Central memory CD4-positive, alpha-beta T cell (primary cell): ENCODE measurements at places on chromosomes 2 and 18.

DNA sequence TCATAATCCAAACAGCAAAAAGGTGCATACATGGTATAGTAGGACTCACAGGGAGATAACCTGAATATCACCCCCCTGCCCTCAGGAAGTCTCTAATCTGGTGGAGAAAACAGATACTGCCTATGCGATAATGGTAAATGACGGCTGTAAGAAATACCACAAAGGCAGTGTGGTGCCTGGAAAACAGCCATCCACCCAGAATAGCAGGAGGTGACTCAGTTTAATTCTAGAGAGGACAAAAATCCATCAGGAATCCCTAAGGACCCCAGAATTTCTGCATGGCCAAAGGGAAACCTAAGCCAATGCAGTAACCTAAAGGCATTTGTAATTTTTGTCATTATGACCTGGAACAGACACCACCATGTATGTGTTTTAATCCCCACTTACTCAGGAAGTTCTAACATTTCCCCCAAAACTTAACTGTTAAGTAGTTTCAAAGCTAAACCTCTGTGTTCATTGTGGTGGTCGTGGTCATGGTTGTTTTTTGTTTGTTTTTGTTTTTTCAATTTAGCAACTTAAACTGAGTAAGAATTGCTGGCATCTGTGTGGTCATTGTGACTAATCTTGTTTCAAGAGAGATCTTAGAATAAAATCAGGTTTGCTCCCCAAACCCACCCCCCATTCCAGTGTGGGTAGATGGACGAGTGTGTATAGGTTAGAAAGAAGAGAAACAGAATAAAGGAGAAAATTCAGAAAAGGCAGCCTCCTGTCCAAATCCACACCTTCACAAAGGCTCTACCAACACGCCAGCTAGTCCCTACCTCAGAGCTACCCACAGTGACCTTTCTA, 121.5 kb upstream of the CDCA7 start:
- no peak for DNase-seq

DNA sequence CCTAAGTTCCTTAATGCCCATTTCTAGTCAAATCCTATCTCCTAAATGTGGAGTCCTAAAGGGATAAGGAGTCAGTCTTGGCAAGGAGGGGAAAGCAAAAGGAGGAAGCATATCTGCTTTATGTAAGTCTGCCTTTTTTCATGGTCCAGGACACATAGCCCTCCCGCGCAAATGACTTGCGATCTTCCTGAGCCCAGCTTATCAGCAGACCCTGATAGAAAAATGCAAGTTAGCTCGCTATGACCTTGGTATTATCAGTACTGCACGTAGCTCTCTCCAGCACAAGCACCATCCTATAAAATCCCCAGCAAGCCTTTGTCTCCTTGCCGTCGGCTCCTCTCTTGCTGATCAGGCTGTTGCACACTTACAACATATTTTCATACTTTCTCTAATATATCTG, 281.4 kb upstream of the KCNH7 start:
- DNase-seq = no peak

DNA sequence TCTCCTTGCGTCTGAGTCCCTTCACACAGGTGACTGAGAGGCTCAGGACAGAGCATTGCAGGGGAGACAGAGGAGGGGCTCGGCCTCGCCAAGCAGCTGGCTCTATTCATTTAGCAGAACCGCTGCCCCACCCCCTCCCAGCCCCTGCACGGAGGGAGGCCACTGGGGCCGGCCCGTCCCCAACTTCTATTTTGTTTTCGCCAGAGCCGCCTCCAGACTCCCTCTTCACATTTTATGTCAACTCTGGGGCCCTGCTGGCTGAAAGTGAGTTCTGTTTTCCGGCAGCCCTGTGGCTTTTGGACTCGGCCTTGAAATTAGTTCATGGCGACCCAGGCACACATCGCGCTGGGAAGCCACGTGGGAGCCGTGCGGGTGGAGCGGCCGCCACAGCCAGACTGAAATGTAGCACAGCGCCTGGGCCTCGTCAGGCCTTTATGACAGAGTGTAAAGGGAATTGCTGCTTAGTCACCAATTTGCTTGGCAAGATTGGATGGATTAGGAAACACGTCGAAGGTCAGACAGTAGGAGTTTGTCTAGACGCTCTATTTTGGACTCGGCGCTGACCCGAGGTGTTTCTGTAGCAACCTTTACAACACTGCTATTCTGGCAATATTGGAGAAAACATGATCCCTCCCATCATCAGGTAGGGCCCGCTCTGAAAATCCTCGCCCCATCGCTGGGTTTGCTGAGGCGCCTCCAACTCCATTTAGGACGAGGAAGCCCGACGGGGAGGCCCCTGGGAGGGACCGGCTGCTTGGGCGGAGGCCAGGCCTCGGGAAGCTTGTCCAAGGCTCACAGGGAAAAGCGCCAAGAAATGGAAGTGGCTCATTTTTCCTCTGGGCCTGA, 90.7 kb upstream of the CTDP1 start:
- no peak for DNase-seq

DNA sequence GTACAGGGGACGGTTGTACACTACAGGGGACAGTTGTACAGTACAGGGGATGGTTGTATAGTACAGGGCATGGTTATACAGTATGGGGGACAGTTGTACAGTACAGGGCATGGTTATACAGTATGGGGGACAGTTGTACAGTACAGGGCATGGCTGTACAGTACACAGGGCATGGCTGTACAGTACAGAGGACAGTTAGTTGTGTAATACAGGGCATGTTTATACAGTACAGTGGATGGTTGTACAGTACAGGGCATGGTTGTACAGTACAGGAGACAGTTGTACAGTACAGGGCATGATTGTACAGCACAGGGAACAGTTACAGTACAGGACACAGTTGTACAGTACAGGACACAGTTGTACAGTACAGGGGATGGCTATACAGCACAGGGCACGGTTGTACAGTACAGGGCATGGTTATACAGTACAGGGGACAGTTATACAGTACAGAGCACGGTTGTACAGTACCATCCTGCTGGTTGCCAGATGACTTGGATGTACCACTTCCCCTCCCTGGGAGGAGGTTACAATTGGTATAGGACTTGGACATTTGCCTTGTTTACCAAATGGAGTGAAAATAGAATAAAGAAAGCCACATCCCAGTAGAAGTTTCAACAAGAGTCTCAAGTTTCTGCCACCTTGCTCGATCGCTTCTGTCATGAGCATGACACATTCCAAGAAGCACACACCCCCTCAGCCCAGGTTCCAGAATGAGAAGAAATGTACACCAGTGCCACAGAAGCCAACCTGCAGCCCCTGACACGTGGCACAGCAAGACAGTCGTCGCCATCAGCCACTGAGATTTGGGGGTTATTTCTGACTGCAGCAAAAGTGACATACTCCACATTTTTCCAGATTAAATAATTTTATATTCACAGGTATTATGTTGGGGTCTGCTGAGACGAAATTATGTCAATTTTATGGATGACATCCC, 16.0 kb downstream of the CYRIA start:
- DNase-seq = no peak

- DNase-seq = no peak
Observed at GRCh38 chr2:176076063-176076462, 7.7 kb downstream of the EVX2 start.

DNA sequence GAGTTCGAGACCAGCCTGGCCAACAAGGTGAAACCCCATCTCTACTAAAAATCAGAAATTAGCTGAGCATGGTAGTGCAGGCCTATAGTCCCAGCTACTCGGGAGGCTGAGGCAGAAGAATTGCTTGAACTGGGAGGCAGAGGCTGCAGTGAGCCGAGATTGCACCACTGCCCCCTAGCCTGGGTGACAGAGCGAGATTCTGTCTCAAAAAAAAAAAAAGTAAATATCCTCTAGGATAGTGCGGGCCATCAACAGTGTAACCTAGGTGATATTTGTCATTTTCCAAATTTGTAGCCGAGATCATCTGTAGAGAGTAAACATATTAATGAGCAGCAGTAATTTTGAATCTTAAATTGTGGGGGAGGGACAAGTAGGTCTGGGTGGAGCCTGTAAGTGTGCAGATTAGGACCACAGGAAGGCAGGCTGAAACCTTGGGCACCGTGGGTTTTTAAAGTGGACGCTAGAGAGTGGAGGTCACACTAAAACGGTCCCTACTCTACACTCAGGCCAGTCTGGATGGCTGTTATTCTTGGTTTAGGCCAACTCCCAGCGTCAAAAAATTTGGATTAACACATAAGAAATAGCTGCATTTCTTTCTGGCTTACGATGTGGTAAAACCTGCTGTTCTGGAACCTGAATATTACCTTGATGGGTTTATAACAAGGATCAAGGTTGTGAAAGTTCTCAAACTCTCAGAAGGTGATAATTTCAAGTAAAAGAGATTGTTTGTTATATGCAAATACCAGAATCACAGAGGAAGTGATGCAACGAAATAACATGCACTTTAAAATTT, 22.7 kb upstream of the TET3 start:
- DNase-seq = no peak

- DNase-seq = no peak
Observed at GRCh38 chr2:75166491-75166890, 32.8 kb downstream of the TACR1 start.
